Fibroblast of the conjunctiva (primary cell): ENCODE measurements at places on chromosomes 3 and 15.

DNA sequence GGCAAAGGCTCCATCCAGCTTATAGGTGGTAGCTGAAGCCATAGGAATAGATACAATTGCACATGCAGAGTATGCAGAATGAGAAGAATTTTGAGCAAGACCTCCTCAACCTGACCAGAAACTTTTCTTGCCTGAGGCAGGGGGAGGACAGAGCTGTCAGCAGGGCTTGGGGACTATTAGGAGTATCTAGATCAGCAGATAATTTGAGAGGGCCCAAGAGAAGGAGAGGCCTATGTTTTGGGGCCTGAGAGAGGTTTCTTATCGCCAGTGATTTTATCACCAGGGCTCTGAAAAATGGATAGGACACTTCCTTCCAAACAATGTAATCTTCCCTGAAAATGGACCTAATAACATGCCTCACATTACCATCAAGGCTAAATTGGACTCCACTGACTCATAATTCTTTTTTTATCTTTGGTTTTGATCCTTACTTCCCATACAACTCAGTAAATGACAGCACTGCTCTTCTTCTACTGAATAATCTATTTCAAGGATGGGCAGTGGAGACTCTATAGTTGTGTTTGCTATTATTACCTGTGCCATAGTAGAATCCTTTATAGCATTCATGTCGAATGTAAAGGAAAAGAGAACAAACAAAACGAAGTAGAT lies 15.8 kb upstream of the RAMAC start:
- DNase-seq, result no peak

- DNase-seq, result no peak
These were observed 52.4 kb downstream of the SPSB4 start for GRCh38 chr3:141103503-141103902.

DNA sequence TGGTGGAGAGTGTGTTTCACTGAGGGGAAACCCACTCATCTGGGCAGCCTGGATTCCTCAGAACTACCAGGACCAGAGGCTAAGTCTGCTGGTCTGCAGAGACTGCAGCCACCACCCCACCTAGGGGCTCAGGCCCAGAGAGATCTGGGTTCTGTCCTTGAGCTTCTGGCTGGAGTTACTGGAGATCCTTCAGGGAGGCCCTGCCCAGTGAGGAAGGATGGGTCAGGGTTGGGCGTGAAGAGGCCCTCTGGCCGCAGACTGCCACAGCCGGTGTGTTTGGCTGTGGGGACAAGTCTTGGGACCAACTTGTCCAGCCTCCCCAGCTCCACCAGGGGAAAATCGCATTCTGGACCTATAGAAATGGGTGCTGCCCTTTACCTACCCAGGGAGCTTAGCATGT lies 235.3 kb upstream of the CBLB start:
- no peak for DNase-seq

DNA sequence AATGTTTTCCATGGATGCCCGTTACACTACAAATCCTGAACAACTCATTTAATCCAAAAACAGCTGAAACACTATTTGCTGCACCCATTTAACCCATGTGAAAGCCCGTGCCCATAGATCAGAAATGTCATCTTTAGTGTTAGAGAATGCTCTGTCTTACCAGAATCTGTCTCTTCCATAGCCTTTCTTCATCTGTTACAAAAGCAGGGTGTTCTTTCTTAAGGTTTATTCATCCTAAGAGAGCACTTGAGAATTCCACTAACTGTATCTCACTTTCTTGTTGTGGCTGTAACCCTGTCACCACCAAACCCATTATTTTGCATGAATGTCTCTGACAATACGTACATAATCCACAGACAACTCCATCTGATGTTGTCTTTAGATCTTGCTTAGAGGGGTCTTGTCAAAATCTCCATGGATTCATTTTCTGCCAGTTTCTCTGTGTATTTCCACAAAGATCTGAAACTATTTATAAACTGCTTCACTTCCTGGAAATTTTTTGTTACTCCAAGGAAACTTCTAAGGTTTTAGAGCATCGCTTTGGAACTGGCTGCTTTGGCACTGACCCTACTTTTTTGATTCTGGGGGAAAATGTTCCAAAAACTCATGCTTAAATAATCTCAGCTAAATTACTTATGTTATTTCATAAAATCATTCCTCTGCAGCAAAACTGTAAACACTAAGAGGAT lies 167.8 kb upstream of the CCDC54 start:
- no peak for DNase-seq

GRCh38 chr3:178393146-178393545 lies 143.1 kb upstream of the KCNMB2 start:
- no peak for DNase-seq

- no peak for DNase-seq
These were observed 343.3 kb downstream of the GRM7 start for GRCh38 chr3:7203969-7204847.

DNA sequence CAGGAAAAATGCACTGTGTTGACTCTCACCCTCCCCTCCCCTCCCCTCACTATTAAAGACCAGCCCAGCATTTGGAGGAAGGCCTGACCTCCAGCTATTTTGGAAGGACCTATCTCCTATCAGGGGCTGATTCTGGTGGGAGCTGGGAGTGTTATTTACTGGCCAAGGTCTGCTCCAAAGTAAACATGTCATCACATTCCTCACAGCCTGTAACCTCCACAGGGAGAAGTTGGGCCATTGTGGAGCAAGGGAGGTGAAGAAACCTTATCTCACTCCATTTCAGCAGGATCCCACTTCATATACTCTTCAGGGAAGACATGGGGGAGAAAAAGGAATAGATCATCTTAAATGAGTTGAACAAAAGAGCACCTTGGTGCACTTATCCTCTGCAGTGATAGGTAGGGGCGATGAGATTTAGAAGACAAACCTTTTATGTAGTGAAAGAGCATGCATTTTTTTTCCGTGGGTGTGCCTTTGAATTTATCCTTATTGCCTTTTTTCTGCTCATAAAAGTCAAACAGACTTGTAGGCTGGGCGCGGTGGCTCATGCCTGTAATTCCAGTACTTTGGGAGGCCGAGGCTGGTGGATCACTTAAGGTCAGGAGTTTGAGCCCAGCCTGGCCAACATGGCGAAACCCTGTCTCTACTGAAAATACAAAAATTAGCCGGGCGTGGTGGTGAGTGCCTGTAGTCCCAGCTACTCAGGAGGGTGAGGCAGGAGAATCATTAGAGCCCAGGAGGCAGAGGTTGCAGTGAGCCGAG lies 15.6 kb upstream of the FLNB start:
- no peak for DNase-seq

DNA sequence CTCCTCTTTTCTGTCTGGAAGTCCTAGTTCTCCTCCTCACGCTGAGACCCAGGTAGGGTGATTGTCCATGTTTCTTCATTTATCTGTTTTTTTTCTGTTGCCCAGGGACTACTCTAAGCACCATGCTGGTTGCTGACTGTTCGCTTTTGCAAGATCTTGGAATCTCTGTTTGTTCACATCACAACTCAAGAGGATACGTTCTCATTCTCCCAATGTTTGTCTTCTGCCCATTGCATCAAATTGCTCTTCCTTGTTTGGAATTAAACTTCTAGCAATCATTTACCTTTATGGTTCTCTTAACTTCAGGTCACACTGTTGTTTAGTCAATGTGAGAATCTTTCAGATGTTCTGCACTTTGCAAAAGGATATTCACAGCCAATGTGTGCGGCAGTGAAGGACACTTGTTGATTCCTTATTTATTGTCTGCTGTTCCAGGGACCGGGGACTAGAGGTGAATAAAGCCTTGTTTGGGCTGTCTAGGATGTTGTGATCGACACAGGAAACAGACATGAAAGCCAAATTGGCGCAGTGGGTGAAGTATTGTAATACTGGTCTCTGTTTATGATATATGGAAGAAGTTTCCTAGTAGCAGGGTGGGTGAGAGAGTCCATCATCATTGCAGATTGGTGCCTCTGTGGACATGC lies 24.5 kb downstream of the LPP start:
- DNase-seq, result no peak

DNA sequence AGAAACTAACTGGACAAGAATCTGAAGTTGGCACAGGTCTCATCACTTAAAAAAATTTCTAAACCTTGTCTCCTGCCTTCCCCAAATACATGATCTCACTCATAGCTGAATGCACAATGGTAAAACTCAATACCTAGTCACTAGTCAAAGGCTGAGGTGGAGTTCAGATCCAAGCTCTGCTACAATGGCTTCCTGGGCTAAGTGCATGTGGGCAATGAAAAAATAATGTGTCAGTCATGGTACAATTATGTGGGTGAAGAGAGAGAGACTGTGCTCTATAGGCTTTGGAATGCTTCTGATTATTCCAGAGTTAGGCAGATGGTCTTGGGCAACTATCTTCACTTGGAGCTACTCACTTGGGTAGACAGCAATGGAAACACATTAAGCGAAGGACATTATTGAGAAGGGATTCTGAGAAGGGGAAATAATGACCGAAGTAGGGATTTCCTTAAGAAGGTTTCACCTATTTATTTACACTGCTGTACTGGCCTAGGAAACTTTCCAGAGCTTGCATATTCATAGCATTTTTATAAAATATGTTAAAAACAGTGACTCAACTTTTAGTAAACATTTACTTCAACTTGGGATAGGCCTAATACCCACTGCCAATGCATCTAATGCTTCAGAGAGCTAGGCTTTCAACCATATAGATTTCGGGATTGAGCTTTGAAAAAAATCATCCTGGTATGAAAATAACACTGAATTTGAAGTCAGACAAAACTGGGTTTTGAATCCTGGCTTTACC lies 58.7 kb upstream of the PLXND1 start:
- no peak for DNase-seq

DNA sequence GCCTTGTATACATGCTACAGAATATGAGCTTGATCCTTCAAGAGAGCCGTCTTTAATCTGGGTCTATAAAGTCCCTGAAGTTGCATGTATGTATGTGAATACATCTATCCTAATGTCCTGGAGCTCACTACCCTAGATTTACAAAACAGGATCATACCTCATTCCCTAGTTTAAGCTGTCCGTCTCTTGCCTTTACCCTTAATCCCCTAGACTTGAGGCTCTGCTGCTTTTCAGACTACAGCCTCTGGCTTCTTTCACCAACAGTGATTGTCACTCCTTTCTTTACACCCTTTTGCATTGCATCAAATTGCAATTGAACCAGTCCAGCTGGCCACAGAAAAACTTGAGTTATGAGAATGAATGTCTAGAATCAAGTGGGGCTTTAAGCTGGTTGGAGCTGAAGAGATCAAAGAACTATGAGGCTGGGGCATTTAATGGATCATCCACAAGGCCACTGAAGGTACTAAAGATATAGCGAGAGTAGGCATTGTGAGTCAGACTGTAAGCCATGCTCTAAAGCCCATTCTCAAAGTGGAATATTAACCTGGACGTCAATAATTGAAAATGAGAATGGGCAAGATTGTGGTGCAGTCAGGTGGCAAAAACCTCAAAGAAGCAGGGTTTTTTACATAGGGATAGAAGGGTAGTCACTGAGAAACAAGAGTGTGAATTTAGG lies 12.3 kb upstream of the PLD1 start:
- no peak for DNase-seq

GRCh38 chr15:87618203-87618725 lies 638.3 kb downstream of the NTRK3 start:
- no peak for DNase-seq

DNA sequence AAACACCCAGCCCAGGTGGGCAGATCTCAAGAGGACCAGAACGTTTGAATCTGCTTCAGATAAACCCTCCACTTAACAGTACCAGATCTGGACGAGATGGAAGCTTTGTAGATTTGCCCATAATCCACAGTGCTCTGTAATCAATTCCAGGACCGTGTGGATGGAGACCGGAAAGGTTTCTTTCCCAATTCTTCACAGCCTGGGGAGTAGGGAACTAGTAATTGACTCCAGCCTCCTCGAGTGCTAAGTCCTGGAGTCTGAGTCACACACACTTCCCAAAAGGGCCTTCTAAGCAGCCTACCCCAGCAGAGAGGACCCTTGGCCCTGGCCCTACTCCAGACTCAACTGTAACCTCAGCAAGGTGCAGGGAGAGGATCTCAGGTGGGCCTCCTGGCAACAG lies 56.2 kb upstream of the TSEN2 start:
- no peak for DNase-seq

- no peak for DNase-seq
These were observed 182.5 kb downstream of the OPA1 start for GRCh38 chr3:193775421-193776077.
